ENCODE measurements at places on chromosomes 2 and 18.
A peak's percentile ranks its signal among the peaks of the same experiment; 100 is the strongest.

GRCh38 chr2:206647985-206648384 is 5.7 kb downstream of the FAM237A start:
- peaks cover 3% of the 10 kb centered on the region for H3K27me3 ChIP-seq
- no peak overlapping the region for H3K27ac ChIP-seq
- no peaks in the 10 kb centered on the region for H3K36me3 ChIP-seq
- no peak for DNase-seq
- H3K4me1 ChIP-seq: no peaks in the 10 kb centered on the region

GRCh38 chr2:52859065-52859464 is 908.5 kb upstream of the CHAC2 start:
- no peak overlapping the region for H3K27ac ChIP-seq
- no peaks in the 10 kb centered on the region for H3K36me3 ChIP-seq
- H3K4me3 ChIP-seq: no peak overlapping the region
- DNase-seq: no peak
- H3K27me3 ChIP-seq: no peaks in the 10 kb centered on the region
- no peaks in the 10 kb centered on the region for H3K4me1 ChIP-seq

GRCh38 chr18:58394046-58394445 is 234.8 kb downstream of the ALPK2 start:
- H3K27me3 ChIP-seq: no peaks in the 10 kb centered on the region
- no peak overlapping the region for H3K4me3 ChIP-seq
- DNase-seq: no peak
- H3K36me3 ChIP-seq: no peaks in the 10 kb centered on the region
- H3K4me1 ChIP-seq: no peaks in the 10 kb centered on the region
- no peak overlapping the region for H3K27ac ChIP-seq

- no peaks in the 10 kb centered on the region for H3K27me3 ChIP-seq
- no peaks in the 10 kb centered on the region for H3K36me3 ChIP-seq
- no peak for DNase-seq
- H3K4me1 ChIP-seq: no peaks in the 10 kb centered on the region
Observed at GRCh38 chr18:70384181-70384790, 95.4 kb downstream of the SOCS6 start.

- peak overlapping the region; percentile 96 for H3K27ac ChIP-seq
- peak overlapping the region; percentile 89 for H3K4me3 ChIP-seq
- DNase-seq: no peak
- no peaks in the 10 kb centered on the region for H3K36me3 ChIP-seq
- no peaks in the 10 kb centered on the region for H3K27me3 ChIP-seq
Observed at GRCh38 chr2:54457323-54458023, 1.3 kb downstream of the SPTBN1 start.

GRCh38 chr2:149226790-149227189 is 103.6 kb upstream of the LYPD6 start:
- no peak overlapping the region for H3K4me3 ChIP-seq
- H3K4me1 ChIP-seq: no peaks in the 10 kb centered on the region
- H3K27ac ChIP-seq: no peak overlapping the region
- H3K36me3 ChIP-seq: no peaks in the 10 kb centered on the region
- DNase-seq: no peak
- no peaks in the 10 kb centered on the region for H3K27me3 ChIP-seq

- no peak for DNase-seq
- H3K36me3 ChIP-seq: no peaks in the 10 kb centered on the region
- H3K27me3 ChIP-seq: peaks cover 4% of the 10 kb centered on the region
- H3K27ac ChIP-seq: no peak overlapping the region
Observed at GRCh38 chr2:236284208-236284607, 20.0 kb upstream of the ASB18 start.

DNA sequence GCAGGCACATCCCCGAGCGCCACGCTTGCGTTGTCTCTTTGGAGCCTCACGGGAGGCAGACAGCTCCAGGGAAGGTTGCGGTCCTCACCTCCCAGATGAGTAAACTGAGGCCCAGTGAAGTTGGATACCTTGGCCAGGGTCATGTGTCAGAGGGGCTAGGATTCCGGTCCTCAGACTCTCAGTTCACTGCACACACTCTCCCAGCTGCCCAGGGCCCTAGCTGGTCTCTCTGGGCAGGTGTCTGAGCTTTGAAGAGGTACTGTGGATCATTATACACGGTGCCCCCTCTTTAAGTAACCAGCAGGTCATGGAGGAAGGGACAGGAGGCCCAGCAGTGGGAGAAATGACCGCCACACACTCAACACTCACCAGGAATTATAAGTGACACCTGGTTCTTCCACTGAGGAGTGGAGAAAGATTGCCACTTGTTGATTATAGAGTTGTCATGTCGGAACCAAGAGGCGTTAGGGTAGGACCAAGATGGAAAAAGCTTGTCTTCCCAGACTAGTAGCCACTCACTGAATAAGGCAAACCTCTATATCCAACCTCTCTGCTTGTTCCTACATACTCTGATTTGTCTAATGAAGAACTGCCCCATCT is 588 bp downstream of the TMEM214 start:
- peaks cover 14% of the 10 kb centered on the region for H3K36me3 ChIP-seq
- no peaks in the 10 kb centered on the region for H3K27me3 ChIP-seq
- H3K4me1 ChIP-seq: peaks cover 11% of the 10 kb centered on the region
- peak overlapping the region; percentile 97 for H3K4me3 ChIP-seq

- H3K36me3 ChIP-seq: no peaks in the 10 kb centered on the region
- no peaks in the 10 kb centered on the region for H3K4me1 ChIP-seq
- no peaks in the 10 kb centered on the region for H3K27me3 ChIP-seq
- no peak for DNase-seq
- H3K27ac ChIP-seq: no peak overlapping the region
Observed at GRCh38 chr18:44887227-44887631, 206.5 kb downstream of the SETBP1 start.

GRCh38 chr2:14358774-14359173 is 273.7 kb upstream of the LRATD1 start:
- H3K4me3 ChIP-seq: no peak overlapping the region
- no peak overlapping the region for H3K27ac ChIP-seq
- no peaks in the 10 kb centered on the region for H3K4me1 ChIP-seq

DNA sequence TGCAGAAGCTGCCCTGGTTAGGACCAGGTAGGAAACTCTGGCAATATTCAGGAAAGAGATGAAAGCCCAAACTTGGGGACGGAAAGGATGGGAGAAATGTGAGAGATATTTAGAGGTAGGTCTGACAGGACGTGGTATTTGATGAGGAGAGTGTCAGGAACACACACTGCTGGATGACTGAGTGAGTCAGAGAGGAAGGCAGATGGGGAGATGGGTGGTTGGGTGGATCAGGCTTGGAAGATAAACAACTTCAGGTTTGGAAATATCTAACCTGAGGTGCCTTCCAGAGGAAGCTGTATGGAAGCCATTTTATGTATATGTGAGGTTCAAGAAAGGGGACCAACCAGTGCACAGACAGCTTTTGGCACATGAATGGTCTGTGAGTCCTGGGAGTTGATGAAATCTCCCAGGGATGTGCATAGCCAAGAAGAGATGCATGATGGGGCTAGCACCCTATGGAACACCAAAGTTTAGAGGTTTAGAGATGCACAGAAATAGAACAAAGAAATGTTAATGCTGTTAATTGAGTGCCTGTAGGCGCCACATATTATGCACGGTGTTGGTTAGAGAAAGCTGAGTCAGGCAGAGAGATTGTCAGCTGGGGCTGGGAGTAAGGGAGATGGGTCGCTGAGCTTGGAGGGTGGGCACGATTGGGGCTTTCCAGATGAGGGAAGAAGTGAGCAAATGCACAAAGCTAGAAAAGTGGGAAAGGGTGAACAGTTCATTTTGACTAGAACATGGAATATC is 101.0 kb downstream of the VIT start:
- H3K4me3 ChIP-seq: no peak overlapping the region
- H3K36me3 ChIP-seq: no peaks in the 10 kb centered on the region
- H3K27ac ChIP-seq: no peak overlapping the region
- DNase-seq: no peak

- H3K27me3 ChIP-seq: no peaks in the 10 kb centered on the region
- H3K4me3 ChIP-seq: no peak overlapping the region
- no peak for DNase-seq
- no peaks in the 10 kb centered on the region for H3K4me1 ChIP-seq
- no peak overlapping the region for H3K27ac ChIP-seq
- H3K36me3 ChIP-seq: no peaks in the 10 kb centered on the region
Observed at GRCh38 chr2:60612033-60612432, 58.6 kb upstream of the BCL11A start.

DNA sequence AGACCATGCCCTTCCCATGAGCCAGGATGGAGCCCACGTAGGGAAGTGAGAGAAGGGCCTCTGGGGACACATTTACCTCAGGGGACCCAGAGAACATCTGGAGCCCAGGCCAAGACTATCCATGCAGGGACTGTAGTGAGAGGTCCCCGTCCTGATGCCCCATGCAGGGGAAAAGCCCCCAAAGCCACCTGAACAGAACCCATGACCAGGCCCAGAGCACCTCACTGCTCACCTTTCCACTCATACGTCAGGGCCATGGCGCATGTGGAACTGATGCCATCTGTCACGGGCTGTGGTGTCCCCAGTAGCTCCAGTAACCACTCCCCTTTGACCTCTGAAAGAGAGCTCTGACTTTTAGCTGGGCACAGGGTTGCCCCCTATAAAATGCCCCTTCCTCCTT is 106.5 kb upstream of the TEX51 start:
- H3K36me3 ChIP-seq: no peaks in the 10 kb centered on the region
- H3K4me1 ChIP-seq: no peaks in the 10 kb centered on the region
- no peak overlapping the region for H3K27ac ChIP-seq
- no peak for DNase-seq
- H3K4me3 ChIP-seq: no peak overlapping the region
- no peaks in the 10 kb centered on the region for H3K27me3 ChIP-seq

DNA sequence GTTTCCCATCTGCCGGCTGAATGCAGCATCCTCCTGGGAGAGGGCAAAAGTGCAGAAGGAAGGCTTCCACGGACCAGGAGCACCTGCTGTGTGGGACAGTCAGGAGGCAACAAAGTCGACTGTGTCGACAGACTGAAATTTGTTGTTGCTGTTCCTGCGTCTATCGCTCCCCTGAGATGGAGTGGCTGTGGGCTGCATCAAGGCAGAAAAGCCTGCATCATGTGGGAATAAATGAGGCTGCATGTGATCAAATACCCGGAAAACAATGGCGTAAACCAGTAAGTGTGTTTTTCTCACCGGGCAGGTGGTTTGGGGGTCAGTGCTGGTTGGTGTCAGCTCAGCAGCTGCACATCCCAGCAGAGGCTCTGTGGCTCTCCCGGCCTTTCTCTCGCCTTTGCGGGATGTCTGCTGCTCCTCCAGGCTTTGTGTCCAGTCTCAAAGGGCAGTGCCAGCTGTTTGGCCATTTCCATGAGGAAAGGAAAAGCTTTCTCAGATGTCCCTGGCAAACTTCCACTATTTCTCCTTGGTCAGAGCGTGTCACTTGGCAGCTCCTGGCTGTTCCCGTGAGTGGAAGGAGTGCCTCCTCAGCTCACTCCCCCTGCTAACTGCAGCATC is 262.4 kb downstream of the NDUFA10 start:
- no peaks in the 10 kb centered on the region for H3K4me1 ChIP-seq
- no peak overlapping the region for H3K4me3 ChIP-seq
- DNase-seq: peak; percentile 45
- no peak overlapping the region for H3K27ac ChIP-seq

GRCh38 chr2:193562031-193562430 is 1367.3 kb upstream of the TMEFF2 start:
- no peak for DNase-seq
- no peaks in the 10 kb centered on the region for H3K4me1 ChIP-seq
- H3K4me3 ChIP-seq: no peak overlapping the region
- no peak overlapping the region for H3K27ac ChIP-seq
- H3K27me3 ChIP-seq: no peaks in the 10 kb centered on the region

DNA sequence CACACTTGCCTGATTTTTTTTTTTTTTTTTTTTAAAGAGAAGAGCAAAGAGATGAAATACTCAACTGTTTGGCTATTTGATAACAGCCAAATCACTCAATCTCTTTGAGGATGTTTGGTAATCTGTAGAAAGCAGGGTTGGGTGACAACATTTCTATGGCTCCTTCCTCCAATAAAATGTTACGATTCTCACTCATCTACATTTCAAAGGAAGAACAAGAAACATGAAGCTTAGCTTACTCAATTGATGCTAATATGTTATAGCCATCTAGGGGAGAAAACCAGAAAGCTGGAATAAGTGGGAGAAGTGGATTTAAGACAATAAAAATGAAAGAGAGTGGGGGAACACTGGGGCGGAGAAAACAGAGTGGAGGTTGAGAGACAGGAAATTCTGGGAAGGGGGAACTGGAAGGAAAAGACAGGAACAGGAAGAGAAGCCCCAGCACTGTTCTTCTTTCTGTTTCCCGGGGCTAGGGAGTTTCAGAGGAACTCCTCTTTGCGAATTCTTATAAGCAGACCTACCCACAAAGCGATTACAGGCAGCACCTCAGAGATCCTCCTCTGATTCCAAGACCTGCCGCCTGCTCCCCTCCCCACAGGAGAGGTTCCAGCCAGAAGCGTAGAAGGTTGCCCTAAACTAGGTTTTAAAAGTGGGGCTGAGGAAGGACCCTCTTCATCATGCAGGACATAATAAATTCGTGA is 13.3 kb downstream of the ST3GAL5 start:
- no peaks in the 10 kb centered on the region for H3K27me3 ChIP-seq
- H3K4me1 ChIP-seq: no peaks in the 10 kb centered on the region
- H3K36me3 ChIP-seq: no peaks in the 10 kb centered on the region

DNA sequence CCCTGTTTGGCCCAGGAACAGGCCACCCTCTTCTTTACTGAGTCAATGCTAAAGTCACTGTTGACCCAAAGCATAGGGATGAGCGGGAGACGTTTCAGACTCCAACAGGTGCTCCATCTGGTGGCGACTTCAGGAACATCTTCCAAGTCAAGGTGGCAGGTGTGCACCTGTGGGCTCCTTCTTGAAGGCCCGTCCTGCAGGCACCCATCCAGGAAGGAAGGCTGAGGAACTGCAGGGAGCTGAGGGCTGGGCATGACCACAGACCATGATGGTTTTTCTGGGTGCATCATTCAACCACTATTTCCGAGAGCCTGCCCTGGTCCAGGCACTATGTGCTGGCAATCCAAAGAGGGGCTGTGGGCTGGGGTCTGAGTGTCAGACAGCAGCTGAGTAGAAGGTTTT is 142.8 kb downstream of the NDUFA10 start:
- H3K27ac ChIP-seq: no peak overlapping the region
- peak; percentile 54 for DNase-seq
- H3K4me1 ChIP-seq: no peaks in the 10 kb centered on the region
- no peak overlapping the region for H3K4me3 ChIP-seq
- no peaks in the 10 kb centered on the region for H3K27me3 ChIP-seq

- H3K27ac ChIP-seq: peak overlapping the region; percentile 80
- H3K4me1 ChIP-seq: peaks cover 38% of the 10 kb centered on the region
- H3K27me3 ChIP-seq: no peaks in the 10 kb centered on the region
- DNase-seq: no peak
- no peak overlapping the region for H3K4me3 ChIP-seq
- H3K36me3 ChIP-seq: no peaks in the 10 kb centered on the region
Observed at GRCh38 chr2:85744741-85745601, 8.8 kb upstream of the ATOH8 start.
